ENCODE measurements at places on chromosomes 2 and 18. TPM values are rescaled to one million over a fixed set of nuclear protein-coding genes. Genes with fewer than 3 reads are reported as not detected.

The CRYGD gene
- not detected for total RNA-seq

DNA sequence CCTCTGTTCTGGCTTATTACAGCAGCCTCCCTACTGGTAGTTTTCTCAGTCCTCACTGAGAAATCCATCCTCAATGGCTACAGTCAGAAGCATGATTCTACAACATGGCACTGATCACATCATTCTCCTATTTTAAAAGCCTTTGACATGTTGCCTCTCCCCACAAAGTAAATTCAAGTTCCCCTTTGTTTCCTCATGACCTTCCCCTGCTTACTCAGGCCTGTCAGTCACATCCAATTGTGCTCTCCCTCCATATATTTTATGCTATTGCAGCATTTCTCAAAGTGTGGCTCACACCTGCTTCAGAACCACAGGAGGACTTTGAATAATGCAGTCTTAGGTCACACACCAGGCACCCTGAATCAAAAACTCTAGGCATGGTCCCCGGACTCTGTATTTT lies 124.6 kb downstream of the SPOPL start:
- H3K27me3 ChIP-seq = no peaks in the 10 kb centered on the region
- H3K4me3 ChIP-seq = no peak overlapping the region
- DNase-seq = no peak
- no peaks in the 10 kb centered on the region for H3K4me1 ChIP-seq
- H3K27ac ChIP-seq = no peak overlapping the region

GRCh38 chr18:80157708-80158343 lies 48.8 kb downstream of the ADNP2 start:
- H3K27me3 ChIP-seq = no peaks in the 10 kb centered on the region
- no peak overlapping the region for H3K27ac ChIP-seq
- H3K36me3 ChIP-seq = no peaks in the 10 kb centered on the region

- no peak overlapping the region for H3K27ac ChIP-seq
- H3K27me3 ChIP-seq = no peaks in the 10 kb centered on the region
- no peaks in the 10 kb centered on the region for H3K4me1 ChIP-seq
- no peaks in the 10 kb centered on the region for H3K36me3 ChIP-seq
These were observed 1.3 kb upstream of the FAP start for GRCh38 chr2:162244541-162245031.

The RPRM gene
- not detected for total RNA-seq

The TMEM247 gene
- not detected for total RNA-seq

- H3K4me3 ChIP-seq = no peak overlapping the region
- DNase-seq = no peak
- no peaks in the 10 kb centered on the region for H3K27me3 ChIP-seq
- peaks cover 5% of the 10 kb centered on the region for H3K4me1 ChIP-seq
- H3K27ac ChIP-seq = no peak overlapping the region
These were observed 40.9 kb downstream of the ANKRD12 start for GRCh38 chr18:9177466-9177865.

GRCh38 chr2:9017411-9017810 lies 13.9 kb upstream of the MBOAT2 start:
- H3K4me3 ChIP-seq = no peak overlapping the region
- DNase-seq = no peak
- no peaks in the 10 kb centered on the region for H3K36me3 ChIP-seq
- no peak overlapping the region for H3K27ac ChIP-seq
- no peaks in the 10 kb centered on the region for H3K4me1 ChIP-seq

- DNase-seq = no peak
- no peak overlapping the region for H3K27ac ChIP-seq
- H3K4me3 ChIP-seq = no peak overlapping the region
- H3K36me3 ChIP-seq = peaks cover 2% of the 10 kb centered on the region
These were observed 79.6 kb downstream of the MIB1 start for GRCh38 chr18:21820033-21820810.

GRCh38 chr18:61785588-61785987 lies 107.2 kb downstream of the RNF152 start:
- no peaks in the 10 kb centered on the region for H3K36me3 ChIP-seq
- H3K4me3 ChIP-seq = no peak overlapping the region
- no peaks in the 10 kb centered on the region for H3K27me3 ChIP-seq

GRCh38 chr18:60096428-60096827 lies 196.6 kb downstream of the PMAIP1 start:
- H3K36me3 ChIP-seq = no peaks in the 10 kb centered on the region
- no peak overlapping the region for H3K4me3 ChIP-seq
- H3K4me1 ChIP-seq = no peaks in the 10 kb centered on the region
- no peak for DNase-seq

GRCh38 chr2:171210864-171211431 lies 50.3 kb upstream of the TLK1 start:
- no peaks in the 10 kb centered on the region for H3K4me1 ChIP-seq
- no peak overlapping the region for H3K27ac ChIP-seq
- no peaks in the 10 kb centered on the region for H3K36me3 ChIP-seq
- H3K4me3 ChIP-seq = no peak overlapping the region
- H3K27me3 ChIP-seq = no peaks in the 10 kb centered on the region
- no peak for DNase-seq

DNA sequence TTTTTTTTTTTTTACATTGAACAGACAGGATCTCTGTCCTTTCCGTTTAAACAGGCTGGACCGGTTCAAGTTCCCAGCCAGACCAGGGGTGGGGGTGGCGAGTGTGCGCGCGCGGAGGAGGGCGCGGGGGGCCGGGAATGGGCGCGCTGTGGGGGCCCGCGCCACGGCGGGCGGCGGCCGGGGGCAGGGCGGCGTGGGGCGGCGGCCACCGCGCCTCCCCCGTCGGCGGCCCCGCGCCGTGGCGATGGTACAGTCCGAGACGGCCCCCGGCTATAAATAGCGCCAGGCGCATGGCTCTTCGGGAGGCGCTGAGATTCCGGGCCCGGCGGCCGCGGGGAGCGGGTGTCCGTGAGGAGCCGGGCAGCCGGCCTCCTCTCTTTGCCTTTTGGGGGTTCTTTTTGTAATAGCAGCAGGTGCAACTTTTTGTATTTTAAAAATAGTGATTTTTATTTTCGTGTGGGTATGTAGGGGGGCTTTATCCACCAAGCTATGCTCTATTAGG lies 430 bp upstream of the CELF4 start:
- H3K27ac ChIP-seq = no peak overlapping the region
- peaks cover 15% of the 10 kb centered on the region for H3K27me3 ChIP-seq

DNA sequence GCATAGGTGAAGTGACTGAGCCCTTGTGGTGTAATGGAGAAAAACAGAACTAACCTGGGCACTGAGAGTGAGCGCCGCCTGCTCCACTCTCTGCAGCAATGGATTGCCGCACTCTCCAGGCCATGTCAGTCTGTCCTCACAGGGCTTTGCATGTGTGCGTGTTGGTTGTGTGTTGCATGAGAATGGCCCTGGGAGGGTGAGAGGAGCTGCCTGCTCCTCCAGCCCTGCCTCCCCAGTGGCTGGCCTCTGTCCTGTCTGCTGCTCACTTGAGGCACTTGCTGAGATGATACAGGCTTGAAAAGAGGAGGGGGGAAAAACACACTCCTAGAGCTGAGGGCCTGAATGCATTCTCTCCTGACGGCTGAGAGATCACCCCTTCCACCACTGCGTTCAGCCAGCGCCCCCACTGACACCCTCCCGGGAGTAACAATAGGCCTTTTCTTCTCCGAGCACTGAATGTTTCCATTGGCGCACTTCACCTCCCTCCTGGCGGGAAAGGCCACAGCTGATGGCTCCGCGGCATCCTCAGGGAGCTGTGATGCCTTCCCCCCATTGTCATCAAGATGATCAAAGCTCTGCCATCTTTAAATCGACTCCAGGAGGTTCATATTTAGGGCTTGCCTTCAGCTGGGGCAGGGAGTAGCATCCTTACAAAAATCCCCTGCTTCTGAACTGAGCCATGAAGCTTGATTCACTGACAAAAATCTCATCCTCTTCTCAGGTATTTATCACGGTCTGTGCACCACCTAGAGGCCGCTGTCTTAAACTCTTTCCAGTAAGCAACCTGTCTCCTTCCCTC lies 49.9 kb upstream of the DAPL1 start:
- no peaks in the 10 kb centered on the region for H3K36me3 ChIP-seq
- DNase-seq = peak; percentile 40
- H3K4me3 ChIP-seq = no peak overlapping the region
- no peak overlapping the region for H3K27ac ChIP-seq
- H3K4me1 ChIP-seq = no peaks in the 10 kb centered on the region

The PROC gene
- total RNA-seq = 376 TPM

- no peaks in the 10 kb centered on the region for H3K4me1 ChIP-seq
- no peaks in the 10 kb centered on the region for H3K36me3 ChIP-seq
- no peaks in the 10 kb centered on the region for H3K27me3 ChIP-seq
- no peak for DNase-seq
- H3K4me3 ChIP-seq = no peak overlapping the region
These were observed 10.8 kb upstream of the TAF4B start for GRCh38 chr18:26215247-26215970.

The GALNT3 gene
- total RNA-seq = 2.2 TPM

GRCh38 chr2:96507957-96508520 lies 2.9 kb upstream of the NEURL3 start:
- H3K36me3 ChIP-seq = no peaks in the 10 kb centered on the region
- H3K4me1 ChIP-seq = peaks cover 1% of the 10 kb centered on the region
- DNase-seq = peak; percentile 86
- no peak overlapping the region for H3K4me3 ChIP-seq
- no peaks in the 10 kb centered on the region for H3K27me3 ChIP-seq
- H3K27ac ChIP-seq = peak overlapping the region; percentile 33

DNA sequence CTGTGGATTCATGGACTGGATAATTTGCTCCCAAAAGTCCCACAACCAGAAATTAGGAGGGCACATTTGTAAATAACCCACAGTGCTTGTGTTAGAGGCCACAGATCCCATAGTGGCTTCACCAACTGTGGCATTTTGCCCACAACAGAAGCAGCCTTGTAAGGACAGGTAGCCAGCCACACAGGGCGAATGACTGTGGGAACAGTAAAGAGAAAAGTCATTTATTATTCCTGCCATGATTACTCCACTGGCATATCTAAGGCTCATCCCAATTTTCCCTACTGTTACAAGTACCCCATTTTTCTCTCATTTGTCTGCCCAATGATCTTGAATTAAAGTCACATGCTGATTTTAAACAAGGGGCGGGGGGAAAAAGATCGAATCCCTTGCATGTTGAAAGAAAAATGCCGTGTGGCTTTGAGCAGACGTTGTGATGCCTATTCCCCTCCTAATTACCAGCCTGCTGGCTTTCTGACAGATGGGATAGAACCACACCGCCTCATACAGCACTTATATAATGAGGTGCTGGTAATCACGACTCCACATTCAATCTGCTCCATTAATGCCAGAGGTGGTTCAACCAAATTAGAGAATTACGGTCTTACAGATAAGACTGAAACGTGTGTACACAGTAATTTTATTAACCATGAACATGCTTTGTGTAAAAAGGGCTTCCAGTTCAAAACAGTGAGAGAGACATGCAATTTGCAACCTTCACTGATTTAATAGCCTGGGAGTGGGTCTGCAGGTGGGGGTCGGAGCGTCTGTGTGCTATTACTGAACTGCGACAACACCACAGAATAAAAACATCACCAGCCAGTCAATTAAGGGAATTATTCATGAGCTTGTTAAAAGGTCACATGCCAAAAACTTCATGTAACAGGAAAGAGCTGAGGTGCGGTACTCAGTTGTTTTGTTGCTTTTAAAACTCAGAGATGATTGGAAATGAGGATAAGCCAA lies 196.0 kb downstream of the TMEM163 start:
- H3K4me1 ChIP-seq = no peaks in the 10 kb centered on the region
- H3K27me3 ChIP-seq = no peaks in the 10 kb centered on the region
- DNase-seq = no peak
- H3K36me3 ChIP-seq = no peaks in the 10 kb centered on the region
- no peak overlapping the region for H3K27ac ChIP-seq

DNA sequence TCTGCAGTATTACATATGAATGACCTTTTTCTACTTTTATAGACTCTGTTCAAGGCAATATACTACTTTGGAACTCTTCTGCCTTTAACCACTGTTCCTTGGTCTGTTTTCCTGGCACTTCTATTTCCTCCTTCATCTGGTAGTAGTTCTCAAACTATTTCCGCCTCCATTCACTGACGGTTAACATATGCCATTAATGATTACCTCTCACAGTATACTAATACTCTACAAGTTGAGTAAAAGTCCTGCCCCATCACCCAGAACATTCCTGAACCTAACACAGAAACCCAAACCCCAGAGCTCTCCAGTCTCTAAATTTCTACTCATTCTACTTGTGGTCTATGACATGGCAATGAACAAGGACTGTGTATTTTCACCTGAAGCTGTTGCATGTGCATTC lies 4.5 kb downstream of the GFPT1 start:
- H3K27me3 ChIP-seq = no peaks in the 10 kb centered on the region
- H3K27ac ChIP-seq = no peak overlapping the region
- no peak for DNase-seq
- peaks cover 4% of the 10 kb centered on the region for H3K4me1 ChIP-seq
- H3K4me3 ChIP-seq = no peak overlapping the region

DNA sequence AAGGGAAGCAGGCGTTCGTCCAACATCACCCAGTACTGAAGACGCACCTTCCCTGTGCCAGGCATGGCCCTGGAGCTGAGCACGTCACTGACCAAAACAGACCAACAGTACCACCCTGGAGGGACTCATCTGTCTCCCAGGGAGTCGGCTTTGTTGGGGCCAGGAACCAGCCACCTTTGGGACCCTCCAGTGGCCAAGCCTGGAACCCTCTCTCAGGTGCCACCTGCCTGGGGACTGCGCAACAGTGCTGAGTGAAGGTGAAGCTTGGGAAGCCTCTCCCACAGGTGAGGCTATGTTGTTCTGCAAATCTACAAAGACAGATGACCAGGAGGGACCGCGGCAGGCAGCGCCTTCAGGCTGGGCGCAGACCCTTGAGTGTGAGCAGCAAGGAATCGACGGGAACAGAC lies 91.4 kb upstream of the OTOS start:
- no peak overlapping the region for H3K4me3 ChIP-seq
- DNase-seq = no peak
- H3K4me1 ChIP-seq = peaks cover 14% of the 10 kb centered on the region
- H3K27ac ChIP-seq = no peak overlapping the region
- no peaks in the 10 kb centered on the region for H3K36me3 ChIP-seq
- no peaks in the 10 kb centered on the region for H3K27me3 ChIP-seq

- H3K4me1 ChIP-seq = no peaks in the 10 kb centered on the region
- H3K36me3 ChIP-seq = no peaks in the 10 kb centered on the region
- DNase-seq = no peak
These were observed 107.3 kb upstream of the FZD5 start for GRCh38 chr2:207876842-207877535.

The GALNT5 gene
- total RNA-seq = 5.3 TPM

DNA sequence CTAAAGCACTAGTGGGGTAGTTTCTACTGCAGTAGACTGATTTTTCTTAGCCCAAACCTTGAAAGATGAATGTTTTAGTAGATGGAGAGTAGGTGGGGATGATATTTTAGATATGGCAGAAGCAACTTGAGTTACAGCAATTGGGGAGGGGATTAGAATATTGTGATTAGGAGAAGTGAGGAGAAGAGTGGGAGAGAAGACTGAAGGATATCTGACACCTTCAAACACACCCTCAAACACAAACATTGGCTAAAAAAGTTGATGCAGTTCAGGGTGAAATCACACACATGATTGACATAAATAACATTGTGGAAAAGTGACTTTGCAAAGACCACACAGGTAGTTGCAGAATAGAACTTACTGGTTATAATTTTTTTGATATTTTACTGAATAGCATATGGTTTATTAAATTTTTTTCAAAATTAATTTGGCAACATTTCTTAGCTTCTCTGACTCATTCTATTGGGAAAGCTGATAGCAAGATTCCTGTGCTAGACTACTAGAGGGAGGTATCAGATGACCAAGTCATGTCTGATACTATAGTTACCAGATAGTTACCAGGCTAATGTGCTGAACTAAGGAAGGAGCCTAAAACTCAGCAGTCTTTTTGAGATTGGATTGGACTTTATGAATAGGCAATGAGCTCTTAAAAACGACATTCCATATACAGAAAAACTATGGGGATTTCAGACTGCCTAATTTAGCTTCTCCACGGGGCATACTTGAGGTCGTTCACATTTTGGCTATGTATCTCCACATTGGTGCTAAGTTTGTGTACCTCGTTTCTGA lies 73.0 kb downstream of the ACTR3 start:
- no peak overlapping the region for H3K27ac ChIP-seq
- H3K27me3 ChIP-seq = no peaks in the 10 kb centered on the region
- no peak overlapping the region for H3K4me3 ChIP-seq
- H3K4me1 ChIP-seq = peaks cover 12% of the 10 kb centered on the region
- DNase-seq = no peak
